ENCODE measurements at places on chromosomes 1 and 21.

- DNase-seq = no peak
These were observed 2.9 kb upstream of the TNFRSF25 start for GRCh38 chr1:6468729-6469461.

- DNase-seq = no peak
These were observed 345.9 kb downstream of the FAM72C start for GRCh38 chr1:143625886-143626285.

- DNase-seq = no peak
These were observed 126.4 kb downstream of the CLIC6 start for GRCh38 chr21:34795175-34795547.

DNA sequence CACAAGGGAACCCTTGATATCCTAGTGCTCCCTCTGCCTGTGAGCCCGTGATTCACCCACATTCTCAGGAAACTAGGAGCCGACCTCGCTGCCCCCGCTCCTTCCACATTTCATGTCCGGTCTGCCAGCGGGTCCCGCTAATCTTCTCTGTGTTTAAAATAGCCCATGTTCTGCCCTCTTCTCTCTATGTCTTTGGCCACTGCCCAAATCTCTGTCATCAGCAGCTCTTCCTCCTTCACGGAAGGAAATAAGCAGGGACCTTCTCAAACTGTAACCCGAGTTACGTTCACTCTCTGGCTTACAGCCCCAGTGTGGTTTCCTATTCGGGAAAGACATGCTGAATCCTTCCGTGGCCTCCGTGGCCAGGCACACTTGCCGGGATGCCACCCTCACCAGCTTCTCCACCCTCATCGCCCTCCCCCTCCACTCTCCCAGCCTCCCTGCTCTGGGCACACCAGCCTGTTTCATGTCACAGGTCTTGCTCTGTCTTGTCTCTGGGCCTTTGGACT lies 21.1 kb upstream of the UBXN10 start:
- DNase-seq = no peak

DNA sequence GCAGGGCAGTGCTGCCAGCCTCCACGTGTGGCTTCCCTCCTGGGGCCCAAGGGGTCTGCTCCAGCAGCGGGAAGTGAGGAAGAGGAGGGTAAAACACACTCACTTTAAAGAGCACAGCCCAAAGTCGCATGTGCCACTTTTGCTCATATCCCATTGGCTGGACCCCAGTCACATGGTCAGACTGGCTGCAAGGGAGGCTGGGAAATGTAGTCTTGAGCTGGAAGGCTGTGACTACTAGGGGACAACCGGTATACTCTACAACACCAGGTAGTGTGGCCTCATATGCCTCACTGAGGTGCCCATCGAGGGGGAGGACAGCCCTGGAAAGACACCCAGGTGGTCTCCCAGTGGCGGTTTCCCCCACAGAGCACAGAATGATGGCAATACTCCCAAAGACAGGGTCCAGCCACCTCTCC lies 45.2 kb downstream of the CAMK2N1 start:
- DNase-seq = peak; percentile 56

- no peak for DNase-seq
These were observed 49.0 kb upstream of the ACOT11 start for GRCh38 chr1:54499097-54499359.

- DNase-seq = no peak
These were observed 16.4 kb downstream of the RPE65 start for GRCh38 chr1:68433395-68433794.

DNA sequence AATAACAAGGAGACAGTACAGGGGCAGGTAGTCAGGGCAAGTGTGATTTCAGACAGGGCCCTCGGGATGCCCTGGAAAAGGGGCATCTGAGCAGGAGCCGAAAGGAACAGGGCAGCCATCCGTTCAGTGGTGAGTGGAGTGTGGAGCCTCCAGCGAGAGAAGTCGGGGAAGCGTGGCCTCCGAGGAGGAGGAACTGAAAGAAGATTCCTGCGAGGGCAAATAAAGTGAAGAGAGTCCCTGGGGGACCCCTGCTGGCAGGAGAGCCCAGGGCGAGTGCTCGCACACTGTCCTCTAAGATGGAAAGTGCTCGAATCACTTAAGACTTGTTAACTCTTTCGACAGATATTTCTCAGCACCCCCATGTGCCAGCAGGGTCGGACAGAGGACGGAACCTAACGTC lies 3.5 kb upstream of the UTS2 start:
- no peak for DNase-seq

DNA sequence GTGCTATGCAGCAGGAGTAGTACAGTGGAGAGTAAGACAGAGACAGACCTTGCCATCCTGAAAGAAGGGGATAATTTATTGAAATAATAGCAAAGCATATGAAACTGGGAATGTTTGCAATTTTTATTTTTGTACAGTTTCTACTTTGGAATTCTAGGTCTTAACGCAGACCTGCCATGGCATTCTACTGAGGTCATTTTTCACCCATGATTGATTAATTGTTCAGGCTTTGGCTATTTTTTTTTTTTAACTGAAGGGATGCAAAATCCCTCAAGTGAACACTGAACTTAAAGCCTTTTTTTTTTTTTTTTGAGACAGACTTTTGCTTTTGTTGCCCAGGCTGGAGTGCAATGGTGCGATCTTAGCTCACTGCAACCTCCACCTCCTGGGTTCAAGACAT lies 27.1 kb downstream of the MTF2 start:
- DNase-seq = peak; percentile 41

DNA sequence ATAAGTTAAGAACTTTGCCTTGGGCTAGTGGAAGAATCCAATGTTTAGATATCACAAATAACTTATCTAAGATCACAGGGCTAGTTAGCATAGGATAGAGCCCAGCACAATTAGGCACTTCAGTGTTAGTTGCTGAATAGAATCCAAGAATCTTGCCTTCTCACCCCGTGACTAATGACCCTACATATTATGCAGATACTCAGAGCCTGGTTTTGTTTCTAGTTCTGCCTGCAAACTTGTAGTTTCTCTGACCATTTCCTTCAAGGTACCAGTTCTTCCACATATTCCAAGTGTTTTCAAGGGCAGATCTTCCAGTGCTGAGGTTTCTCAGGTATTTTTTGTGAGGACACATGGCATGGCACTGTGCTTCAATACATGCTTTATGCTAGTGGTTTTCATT lies 239.3 kb downstream of the KCNK2 start:
- peak; percentile 18 for DNase-seq

DNA sequence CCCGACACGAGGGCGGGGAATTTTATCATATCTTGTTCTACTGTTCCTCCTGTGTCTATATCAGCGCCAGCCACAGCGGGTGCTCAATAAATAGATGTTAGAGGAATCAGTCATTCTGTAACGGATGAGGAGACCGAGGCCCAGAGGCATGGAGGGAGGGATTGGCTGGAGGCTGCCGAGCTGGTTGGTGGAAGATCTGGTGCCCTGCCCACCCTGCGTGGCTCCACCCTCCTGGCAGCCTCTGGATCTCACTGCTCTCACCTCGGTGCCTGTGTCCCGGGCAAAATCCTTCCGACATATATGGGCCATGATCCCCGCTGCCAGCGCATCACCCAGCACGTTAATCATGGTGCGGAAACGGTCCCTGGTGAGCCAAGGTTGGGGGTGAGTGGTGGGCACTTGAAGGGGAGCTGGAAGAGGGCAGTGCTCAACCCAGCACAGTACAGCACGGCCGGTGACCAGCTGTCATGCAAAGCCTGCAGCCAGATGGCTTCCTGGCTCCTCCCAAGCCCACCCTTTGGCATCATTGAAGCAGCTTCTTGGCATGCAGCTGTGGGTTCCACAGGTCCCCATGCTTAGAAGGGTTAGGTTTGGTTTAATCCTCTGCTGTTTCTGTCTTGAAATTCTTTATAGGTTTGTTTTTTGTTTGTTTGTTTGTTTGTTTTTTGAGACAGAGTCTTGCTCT lies 26.7 kb downstream of the PODN start:
- DNase-seq = no peak

- DNase-seq = peak; percentile 99
These were observed 359.0 kb upstream of the PTBP2 start for GRCh38 chr1:96362623-96363022.

DNA sequence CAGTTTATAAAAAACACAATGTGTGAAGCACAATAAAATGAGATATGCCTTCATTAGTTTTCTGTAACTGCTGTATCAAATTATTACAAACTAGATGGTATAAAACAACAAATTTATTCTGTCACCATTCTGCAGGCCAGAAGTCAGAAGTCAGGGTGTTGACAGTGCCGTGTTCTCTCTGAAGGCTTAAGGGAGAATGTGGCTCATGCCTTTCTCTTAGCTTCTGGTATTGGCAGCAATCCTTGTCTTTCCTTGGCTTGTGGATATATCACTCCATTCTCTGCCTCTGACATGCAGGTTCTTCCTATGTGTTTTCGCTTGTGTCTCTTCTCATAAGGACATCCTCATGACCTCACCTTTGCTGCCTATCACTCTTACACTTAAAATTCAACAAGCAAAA lies 10.1 kb downstream of the NEK7 start:
- DNase-seq = no peak

DNA sequence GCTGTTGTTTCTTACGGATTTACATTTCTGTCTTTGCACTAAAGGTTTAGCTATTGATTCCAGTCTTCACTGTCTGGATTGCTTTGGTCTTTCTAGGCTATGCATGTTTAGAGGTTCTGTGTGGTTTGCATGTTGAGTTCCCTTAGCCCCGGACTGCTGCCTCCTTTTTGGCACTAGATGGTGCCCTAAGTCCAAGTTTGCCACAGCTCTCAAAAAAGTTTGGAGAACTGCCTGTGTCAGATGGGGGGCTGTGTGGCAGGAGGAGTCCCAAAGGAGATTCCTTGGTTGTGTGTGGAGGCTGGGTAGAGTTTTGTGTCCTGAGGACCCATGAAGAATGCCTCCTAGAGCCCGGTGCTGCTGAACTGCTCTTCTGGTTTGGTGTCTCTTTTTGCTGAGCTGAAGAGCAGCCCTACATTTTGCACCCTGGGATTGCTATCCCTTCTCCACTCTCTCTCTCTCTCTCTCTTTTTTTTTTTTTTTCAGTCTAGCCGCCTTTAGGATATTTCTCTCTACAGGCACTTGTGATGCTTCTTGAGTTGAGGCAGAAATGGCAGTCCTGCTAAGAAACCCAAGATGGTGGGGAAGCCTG lies 74.4 kb downstream of the PTGS2 start:
- peak; percentile 62 for DNase-seq

- no peak for DNase-seq
These were observed 56.3 kb downstream of the DPH5 start for GRCh38 chr1:100969327-100969726.

DNA sequence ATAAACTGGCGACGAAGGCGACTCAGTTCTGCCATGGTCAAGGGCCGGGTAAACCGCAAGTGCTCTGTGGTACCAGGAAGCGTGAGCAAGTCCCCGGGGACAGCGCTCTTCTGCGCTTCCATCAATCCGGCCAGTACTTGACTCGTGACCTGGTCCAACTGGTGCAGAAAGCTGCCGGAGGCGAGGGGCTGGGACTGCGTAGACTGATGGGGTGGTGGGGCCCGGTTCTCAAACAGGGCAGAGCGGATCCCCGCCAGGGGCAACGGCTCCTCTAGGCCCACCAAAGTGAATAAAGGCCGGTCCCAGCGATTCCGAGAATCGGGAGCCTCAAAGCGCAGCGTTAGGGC lies 852 bp downstream of the KTI12 start:
- DNase-seq = peak; percentile 66

GRCh38 chr1:5338466-5338865 lies 653.8 kb downstream of the NPHP4 start:
- no peak for DNase-seq

GRCh38 chr1:6450943-6451373 lies 15.0 kb downstream of the TNFRSF25 start:
- no peak for DNase-seq

GRCh38 chr1:35298464-35298863 lies 30.0 kb downstream of the ZMYM4 start:
- peak; percentile 46 for DNase-seq

DNA sequence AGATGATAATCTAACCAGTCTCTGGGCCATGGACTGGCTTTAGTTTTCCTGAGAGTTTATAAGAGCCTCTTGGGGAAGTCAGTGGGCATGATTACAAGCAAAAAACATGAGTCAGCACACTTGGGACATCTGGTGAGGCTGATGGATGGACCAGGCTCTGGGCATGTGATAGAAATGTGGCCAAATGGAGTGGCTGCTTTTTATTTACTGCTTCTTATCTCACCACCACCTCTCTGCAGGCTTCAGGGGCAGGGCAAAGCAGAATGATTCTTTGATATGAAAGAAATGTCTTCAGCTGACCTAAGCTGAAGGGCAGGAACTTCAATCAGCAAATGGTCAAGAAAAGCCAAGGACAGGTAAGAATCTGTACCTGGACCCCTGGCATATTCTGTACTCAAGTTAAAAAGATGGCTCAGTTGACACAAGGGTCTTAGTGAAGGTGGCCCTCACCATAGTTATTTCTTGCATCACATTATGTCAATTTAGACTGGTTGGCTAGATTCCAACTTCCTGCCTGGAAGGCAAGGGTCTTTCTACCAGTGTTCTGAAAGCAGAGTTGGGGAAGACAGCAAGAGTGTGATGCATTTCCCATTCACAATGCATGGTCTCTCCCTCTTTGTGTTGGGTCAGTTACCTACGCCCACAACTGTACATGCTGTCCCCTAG lies 162.8 kb downstream of the FASLG start:
- DNase-seq = peak; percentile 80

GRCh38 chr1:112322018-112322417 lies 74.0 kb upstream of the CTTNBP2NL start:
- no peak for DNase-seq

GRCh38 chr1:95309031-95309471 lies 75.0 kb downstream of the RWDD3 start:
- DNase-seq = peak; percentile 18

- DNase-seq = no peak
These were observed 13.0 kb downstream of the RD3 start for GRCh38 chr1:211478801-211479578.

- DNase-seq = peak; percentile 71
These were observed 6.7 kb downstream of the LMO4 start for GRCh38 chr1:87335175-87335884.

- DNase-seq = no peak
These were observed 84.3 kb downstream of the CTH start for GRCh38 chr1:70495370-70495769.

DNA sequence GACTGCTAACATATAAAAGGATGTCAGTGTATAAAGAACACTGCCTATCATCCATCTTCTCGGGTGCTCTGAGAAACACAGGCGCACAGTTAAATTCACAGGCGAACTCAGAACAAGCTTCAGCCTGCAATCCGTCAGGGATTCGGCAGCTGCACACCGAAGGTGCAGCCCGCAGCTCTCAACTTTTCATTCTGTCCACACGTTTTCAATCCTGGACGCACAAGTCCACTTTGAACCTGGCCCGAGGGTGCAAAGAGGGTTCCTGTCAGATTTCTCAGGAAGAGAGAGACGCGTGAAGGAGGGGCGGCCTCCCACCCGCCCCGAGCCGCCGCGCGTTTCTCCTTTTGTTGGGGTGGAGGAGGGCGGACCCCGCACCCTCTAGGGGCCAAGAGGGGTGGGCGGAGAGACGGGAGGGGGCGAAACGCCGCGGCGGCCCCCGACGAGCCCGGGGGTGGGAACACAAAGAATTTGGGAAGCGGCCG lies 724 bp downstream of the DOCK7 start:
- peak; percentile 58 for DNase-seq

Data from EL (cell line).